ENCODE measurements at places on chromosomes 12 and 14. TPM values are rescaled to one million over a fixed set of nuclear protein-coding genes. Genes with fewer than 3 reads are reported as not detected.

Gene POTEM
- not detected for polyA plus RNA-seq

Gene CRACR2A
- polyA plus RNA-seq: 4.4 TPM

Gene SSTR1
- polyA plus RNA-seq: 1.4 TPM

Gene HCAR2
- 0.25 TPM for polyA plus RNA-seq

Gene CYP27B1
- 0.30 TPM for polyA plus RNA-seq

Gene GPR137C
- 0.75 TPM for polyA plus RNA-seq

Gene MOAP1
- polyA plus RNA-seq: 30.0 TPM

Gene PLEKHD1
- not detected for polyA plus RNA-seq

Gene GPD1
- polyA plus RNA-seq: 0.85 TPM

Gene OTOGL
- 0.23 TPM for polyA plus RNA-seq

Gene KLRC3
- 0.19 TPM for polyA plus RNA-seq

Gene MYO1H
- 0.12 TPM for polyA plus RNA-seq

Data from ovary (tissue), 10 donors.